CD4-positive, alpha-beta T cell treated with Interleukin-12 subunit alpha and Interleukin-12 subunit beta, for 1 hour (primary cell): ENCODE measurements at places on chromosomes 3 and 15.

GRCh38 chr15:81108427-81108826, 25.6 kb upstream of the CFAP161 start:
- DNase-seq: peak; percentile 24

DNA sequence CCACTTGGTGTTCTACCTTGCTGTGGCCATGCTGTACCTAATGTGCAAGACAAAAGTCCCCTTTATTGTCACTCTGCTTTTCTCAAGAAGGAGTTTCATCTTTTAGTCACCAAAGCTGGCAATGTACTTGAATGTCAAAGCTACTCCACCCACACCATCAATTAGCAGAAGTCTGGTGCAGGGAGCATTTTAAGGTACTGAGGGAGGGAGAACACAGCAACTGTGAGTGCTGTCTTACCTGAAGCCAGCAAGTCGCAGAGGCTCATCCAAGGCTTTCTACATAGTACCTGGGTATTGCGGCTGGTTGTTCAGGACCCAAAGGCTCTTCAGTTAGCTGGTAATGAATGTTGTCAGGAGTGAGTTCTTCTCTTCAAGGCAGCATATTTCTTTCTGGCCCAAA, 820.4 kb downstream of the OTOL1 start:
- no peak for DNase-seq

DNA sequence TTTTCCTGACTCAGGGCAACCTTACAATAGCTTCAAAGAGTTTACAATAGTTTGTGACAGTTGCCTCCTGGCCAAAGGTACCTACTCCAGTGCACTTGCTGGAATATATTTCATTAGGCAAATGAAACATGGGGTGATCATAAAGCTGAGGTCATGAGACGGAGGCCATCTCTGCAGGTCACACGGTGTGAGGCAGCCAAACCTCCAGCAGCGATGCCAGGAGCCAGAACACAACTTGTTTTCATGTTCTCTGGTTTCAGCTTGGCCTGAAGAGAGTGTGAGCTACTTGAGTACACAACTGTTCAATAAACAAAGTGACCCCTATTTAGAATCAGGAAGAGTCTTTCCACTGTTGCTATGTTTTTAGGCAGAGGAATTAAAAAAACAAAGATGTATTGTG, 42.7 kb upstream of the PYGO1 start:
- DNase-seq: no peak

DNA sequence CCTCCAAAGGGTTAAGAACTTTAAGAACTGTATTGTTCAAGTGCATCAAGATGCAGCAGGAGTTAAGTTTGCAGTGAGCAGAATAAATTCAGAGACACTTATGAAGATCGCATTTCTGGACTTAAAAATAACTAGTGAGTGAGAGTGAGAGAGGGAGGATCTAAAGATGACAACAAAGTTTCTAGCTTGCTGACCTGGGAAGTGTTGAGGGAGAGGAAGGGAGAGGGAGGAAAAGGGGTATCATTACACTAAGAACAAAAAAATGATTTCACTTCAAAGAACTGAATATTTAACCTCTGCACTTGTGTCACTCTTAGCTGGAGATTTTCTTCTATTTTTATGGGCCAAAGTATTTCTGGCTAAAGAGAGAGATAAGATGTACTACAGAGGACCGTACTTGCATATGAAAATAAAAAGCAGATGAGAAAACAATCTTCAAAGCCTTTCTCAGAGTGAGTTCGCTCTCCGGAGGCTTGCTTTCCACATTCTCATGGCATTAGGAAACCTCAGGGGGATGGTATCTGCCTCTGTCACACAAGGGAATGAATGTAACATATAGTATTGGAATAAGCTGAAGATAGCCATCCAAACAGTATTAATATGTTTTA, 91.4 kb upstream of the TJP1 start:
- DNase-seq: no peak

DNA sequence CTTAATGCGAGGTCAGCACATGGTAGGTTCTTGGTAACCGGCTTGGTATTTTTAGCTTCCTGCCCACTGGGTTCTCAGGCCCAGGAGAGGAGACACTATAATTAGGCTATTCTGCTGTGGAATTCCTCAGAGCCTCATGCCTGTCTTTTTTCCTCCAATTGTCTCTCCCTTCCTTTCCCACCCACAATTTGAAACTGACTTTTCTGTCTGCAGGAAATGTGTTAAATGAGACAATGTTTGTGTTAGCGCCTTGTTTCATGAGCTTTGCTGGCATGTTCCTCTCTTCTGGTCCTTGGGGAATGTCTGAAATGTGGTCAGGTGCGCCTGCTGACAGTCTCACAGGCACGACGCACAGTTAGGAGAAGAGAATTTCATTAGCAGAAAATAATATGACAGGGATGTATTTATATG, 223.6 kb upstream of the CTNNB1 start:
- DNase-seq: no peak

- DNase-seq: no peak
Observed at GRCh38 chr3:188417766-188418165, 263.8 kb downstream of the LPP start.

DNA sequence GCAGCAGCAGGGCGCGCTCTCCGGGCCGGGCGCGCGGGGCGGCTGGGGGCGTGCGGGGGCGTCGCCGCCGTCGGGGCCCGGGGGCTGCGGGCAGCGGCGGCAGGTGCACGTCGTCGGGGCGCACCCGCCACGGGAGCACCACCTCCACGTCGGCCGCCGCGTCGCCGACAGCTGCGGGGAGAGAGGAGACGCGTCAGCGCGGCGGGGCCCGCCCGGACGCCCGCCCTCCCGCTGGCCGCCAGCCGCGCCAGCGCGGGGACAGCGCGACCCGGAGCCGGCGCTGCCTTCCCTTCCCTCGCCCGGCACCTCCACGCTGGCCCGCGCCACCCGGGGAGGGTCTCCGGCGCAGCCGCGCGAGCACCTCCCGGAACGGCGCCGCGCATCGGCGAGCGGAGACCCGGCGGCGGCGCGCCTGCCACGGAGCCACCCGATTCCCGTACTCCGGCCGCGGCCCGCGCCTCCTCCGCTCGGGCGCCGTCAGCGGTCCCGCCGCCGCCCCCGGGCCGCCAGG, 481 bp downstream of the ADAMTS17 start:
- DNase-seq: peak; percentile 39

DNA sequence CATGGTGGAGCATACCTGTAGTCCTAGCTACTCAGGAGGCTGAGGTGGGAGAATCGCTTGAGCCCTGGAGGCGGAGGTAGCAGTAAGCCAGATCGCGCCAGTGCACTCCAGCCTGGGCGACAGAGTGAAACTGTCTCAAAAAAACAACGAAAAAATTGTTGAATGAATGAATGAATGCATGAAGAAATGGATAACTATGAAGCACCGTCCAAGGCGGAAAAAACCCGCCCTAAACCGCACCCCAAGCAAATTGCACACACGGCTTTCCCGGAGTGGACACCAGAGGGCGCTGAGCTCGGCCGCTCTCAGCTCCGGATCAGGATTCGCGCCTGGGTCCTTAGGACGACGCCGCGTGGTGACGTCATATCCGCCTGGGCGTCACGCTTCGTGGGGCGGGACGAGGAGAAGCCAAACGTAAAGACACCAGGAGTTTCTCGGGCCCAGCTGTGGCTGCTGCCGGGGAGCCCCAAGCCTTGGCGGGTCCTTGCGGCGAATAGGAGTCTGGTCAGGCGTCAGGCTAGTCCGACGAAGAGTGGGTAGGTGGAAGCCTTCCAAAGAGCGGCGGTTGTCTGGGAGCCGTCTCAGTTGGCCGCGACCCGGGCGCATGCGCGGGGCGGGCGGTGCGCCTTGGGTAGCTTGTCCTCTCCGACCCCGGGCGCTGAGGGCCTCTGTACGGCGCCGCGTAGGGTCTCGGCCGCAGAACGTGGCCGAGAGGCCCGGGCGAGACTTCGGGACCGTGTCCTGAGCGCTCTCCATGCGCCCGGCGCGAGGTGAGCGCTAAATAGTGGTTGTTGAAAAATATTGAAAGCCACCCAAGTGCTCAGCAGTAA, at the start of the genes HTD2 and RPP14:
TSS of gene HTD2 (plus strand) at position 639 of the 830 bp plus-strand sequence. CDS start 11,094 bp downstream, outside the sequence.
TSS of gene RPP14 (plus strand) at position 364 of the 830 bp plus-strand sequence. CDS start 4,085 bp downstream, outside the sequence.
- peak; percentile 98 for DNase-seq

- DNase-seq: no peak
Observed at GRCh38 chr3:82194870-82195269, 433.4 kb upstream of the GBE1 start.

- DNase-seq: no peak
Observed at GRCh38 chr15:92120094-92120795, 266.7 kb downstream of the SLCO3A1 start.

GRCh38 chr15:29749365-29750086, 72.7 kb downstream of the TJP1 start:
- no peak for DNase-seq

GRCh38 chr15:61079529-61079928, 149.6 kb downstream of the RORA start:
- DNase-seq: no peak

DNA sequence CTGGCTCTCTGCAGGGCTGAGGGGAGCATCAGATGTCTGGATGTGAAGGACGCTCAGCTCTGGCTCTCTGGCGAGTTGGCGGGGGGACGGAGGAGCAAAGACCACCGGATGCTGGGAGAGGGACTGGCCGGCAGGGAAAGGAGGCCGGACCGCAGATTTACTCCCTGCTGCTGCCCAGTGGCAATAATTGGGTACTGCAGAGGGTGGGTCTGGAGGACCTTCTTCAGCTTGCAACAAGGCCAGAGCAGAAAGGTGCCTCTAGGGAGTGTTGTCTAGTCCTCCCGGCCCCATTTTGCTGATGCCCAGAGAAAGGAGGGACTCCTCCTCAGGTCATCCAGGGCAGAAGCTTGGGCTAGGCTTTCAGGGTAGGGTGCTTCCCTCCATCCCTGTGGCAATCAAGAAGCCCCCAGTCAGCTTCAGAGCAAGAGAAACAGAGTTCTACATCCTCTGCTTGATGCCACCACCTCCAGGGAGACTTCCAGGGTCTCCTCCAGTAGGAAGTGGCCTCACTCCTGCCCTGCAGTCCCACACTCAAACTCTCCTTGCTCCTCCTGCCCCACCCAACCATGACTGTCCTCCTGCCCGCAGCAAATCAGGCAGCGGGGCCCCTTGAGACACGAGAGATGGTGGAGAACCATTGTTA, 20.3 kb upstream of the CSPG4 start:
- DNase-seq: peak; percentile 48

DNA sequence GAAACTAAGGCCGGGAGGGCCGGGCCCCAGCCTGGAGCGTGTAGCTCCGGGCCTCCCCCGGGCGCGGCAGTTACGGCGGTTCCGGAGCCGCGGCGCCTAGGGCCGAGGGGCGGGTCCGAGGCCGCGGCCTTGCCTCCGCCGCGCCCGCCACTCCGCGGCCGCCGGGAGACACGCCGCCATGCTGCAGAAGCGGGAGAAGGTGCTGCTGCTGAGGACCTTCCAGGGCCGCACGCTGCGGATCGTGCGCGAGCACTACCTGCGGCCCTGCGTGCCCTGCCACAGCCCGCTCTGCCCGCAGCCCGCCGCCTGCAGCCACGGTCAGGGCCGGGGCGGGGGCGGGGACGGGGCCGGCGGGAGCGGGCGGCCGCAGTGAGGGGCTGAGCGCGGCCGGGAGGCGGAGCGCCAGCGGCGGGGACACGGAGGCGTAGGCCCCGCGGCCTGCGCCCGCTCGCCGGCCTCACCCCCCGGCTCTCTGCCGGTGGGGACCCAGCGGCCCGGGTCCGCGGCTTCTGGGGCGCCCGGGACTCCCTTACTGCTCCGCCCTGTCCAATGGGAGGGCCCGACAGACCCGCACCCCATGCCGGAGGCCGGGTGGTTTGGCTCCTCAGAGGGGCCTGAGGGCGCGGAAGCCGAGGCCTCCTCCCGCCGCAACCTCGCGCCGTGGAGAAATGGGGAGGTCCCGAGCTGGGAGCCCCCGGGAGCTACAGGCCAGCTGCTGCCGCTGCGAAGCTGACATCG, at the start of gene DIS3L:
TSS of gene DIS3L (plus strand) at position 150 of the 738 bp plus-strand sequence. CDS start at position 179, 29 bp downstream.
- DNase-seq: peak; percentile 68

GRCh38 chr3:46705751-46706552, 4.8 kb downstream of the TMIE start:
- no peak for DNase-seq

DNA sequence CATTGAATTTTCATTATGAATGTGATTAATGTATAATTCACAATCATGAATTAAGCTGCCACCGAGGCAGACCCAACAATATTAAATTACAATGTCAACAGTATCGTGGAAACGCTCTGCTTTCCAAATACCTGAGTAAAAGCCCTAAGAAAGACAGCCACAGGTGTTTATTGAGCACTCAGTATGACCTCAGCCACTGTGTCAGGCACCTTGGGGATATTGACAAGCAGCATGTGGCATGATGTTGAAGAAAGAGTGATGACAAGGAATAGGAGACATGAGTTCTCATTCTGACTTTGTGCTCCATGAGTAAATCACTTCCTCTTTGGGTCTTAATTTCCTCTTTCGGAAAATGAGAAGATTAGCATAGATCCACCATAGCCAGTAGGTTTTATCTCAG, 12.8 kb downstream of the C2CD4A start:
- DNase-seq: no peak

GRCh38 chr15:71752128-71752527, 58.2 kb upstream of the NR2E3 start:
- DNase-seq: no peak

DNA sequence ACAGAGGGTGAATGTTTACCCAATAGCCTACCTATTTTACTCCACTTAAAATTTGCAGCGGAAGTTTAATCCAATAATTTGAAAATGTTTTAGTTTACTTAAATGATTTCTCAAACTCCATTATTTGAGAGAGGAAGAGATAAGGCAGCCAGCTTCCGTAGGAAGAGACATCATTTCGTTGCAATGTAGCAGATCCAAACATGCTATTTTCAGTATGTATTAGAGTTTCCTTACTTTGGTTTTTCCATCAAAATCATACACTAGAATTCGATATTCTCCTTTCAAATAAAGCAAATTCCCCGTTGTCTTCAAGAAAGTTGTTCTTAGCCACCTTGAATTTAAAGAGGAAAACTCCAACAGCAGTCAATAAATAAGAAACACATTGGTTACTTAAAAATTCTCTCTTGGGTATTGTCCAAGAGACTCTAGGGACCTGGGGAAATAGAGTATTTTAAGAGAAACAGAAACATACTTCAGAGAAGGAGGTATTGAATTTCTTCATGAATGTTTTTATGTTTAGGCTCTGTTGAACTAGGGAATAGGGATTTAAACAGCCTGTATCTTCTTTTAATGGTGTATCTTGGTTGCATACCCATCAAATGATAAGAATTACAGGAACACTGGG, 324.5 kb upstream of the GBE1 start:
- no peak for DNase-seq

DNA sequence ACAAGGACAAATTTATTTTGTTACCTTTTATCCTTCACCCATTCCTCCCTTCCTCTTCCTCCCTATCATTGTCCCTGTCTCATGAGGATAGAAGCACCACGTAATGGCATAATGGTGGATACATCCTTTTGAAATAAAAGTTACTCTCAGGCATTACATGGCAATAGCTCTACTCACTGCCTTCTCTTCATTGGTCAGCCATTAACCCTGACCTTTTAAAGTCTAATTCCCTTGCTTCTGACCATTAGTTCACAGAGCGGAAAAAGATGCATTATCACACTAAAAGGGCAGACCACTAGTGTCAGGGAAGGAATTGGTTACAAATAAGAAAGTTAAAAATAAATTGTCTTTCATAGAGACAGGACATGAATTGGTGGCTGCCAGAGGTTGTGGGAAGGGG, 54.6 kb upstream of the EIF1B start:
- no peak for DNase-seq

- peak; percentile 31 for DNase-seq
Observed at GRCh38 chr3:18556503-18557135, 131.5 kb upstream of the SATB1 start.

GRCh38 chr3:99559196-99559595, 79.2 kb upstream of the COL8A1 start:
- DNase-seq: no peak

GRCh38 chr15:69034352-69034751, 19.9 kb downstream of the NOX5 start:
- no peak for DNase-seq

- DNase-seq: no peak
Observed at GRCh38 chr3:110246796-110247376, 824.7 kb upstream of the NECTIN3 start.

- peak; percentile 7 for DNase-seq
Observed at GRCh38 chr3:8416965-8417364, 84.7 kb upstream of the LMCD1 start.
